Tibial nerve (tissue), 4 donors: ENCODE measurements at places on chromosomes 6 and 20.

- DNase-seq: no peak
Observed at GRCh38 chr6:90544741-90545140, 42.1 kb downstream of the MAP3K7 start.

DNA sequence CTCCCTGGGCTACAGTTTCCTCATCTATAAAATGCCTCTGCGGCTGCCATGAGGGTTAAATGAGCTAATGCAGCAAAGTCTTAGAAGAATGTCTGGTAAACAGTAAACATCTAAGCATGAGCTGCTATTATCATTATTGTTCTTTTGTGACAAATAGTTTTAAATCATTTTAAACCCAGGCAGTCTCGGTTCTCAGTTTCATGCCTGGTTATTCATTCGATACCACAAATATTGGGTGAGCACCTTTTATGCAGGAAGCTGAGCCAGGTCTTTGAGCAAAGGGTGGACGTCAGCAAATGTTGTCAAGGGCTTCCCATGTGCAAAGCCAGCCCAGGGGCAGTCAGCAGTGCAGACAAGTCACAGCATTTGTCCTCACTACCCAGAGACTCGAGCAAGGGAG lies 128.7 kb downstream of the NFATC2 start:
- no peak for DNase-seq

DNA sequence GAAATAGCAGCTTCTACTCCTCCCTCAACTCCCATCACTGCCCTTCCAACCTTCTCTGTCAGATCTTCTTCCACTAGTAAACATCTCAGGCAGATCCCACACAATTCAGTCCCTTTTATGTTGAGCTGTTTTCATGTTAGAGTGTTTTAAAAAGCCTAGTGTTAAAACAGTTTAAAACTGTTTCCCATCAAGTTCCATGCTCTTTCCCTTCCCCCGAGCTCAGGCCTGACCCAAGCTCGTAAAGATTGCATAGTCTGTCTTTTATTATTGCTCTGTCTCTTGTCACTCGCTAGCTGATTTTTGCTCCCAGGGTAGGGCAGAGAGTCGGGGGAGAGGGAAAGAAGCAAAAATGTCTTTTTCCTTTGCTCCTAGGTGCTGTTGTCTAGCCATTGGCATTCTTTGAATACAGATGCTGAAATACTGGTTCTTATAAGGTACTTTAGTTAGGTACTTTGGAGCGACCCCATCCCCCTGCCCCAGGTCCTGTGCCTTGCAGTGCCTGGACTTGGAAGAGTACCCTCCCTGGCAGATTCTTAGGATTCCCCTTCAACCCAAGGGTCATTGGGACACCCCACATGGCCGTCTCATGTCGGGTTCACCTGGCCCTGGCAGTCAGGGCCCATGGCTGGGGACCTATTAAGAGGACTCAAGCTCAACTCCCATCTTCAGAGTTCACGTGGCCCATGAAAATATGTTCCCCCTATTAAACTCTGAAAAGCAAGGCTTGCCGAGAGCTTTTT lies 101.2 kb upstream of the ARMC2 start:
- no peak for DNase-seq

GRCh38 chr20:45893831-45894230 lies 2.7 kb downstream of the CTSA start:
- no peak for DNase-seq

GRCh38 chr6:142631517-142632385 lies 313.2 kb downstream of the HIVEP2 start:
- no peak for DNase-seq

DNA sequence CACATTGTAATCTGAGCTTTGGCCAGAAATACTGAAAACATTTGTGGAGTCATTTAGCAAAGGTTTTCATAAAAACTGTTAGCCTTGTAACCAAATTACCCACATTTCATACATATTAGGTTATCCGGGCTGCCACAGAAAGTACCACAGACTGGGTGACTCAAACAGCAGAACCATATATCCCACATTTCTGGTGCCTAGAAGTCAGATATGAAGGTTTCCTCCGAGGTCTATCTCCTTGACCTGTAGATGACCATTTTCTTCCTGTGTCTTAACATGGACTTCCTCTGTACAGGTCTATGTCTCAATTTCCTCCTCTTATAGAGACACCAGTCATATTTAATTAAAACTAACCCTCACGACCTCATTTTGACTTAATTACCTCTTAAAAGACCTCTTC lies 49.5 kb upstream of the SMIM28 start:
- DNase-seq: no peak

DNA sequence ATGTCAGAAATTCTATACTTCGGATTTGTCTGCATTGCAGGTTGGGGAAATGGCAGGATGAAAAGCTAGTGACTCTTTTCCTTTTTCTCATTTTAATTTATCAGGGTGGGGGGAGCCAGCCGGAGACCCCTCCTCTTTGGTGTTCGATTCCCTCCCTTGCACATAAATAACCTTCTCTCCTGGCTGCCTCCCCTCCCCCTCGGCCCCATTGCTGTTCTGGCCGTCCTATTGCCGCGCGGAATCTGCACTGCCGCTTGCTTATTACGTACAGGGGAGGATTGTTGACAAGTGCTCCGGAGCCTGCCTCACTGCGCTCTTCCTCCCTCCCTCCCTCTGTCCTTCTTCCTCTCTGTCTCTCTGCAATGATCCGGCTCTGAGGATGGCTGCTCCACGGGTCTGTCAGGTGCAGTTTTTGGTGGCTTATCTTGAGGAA lies 154.7 kb downstream of the JARID2 start:
- DNase-seq: peak; percentile 43

GRCh38 chr20:34888468-34888867 lies 12.1 kb downstream of the ACSS2 start:
- no peak for DNase-seq

GRCh38 chr6:133683308-133683580 lies 205.7 kb upstream of the TCF21 start:
- DNase-seq: no peak

DNA sequence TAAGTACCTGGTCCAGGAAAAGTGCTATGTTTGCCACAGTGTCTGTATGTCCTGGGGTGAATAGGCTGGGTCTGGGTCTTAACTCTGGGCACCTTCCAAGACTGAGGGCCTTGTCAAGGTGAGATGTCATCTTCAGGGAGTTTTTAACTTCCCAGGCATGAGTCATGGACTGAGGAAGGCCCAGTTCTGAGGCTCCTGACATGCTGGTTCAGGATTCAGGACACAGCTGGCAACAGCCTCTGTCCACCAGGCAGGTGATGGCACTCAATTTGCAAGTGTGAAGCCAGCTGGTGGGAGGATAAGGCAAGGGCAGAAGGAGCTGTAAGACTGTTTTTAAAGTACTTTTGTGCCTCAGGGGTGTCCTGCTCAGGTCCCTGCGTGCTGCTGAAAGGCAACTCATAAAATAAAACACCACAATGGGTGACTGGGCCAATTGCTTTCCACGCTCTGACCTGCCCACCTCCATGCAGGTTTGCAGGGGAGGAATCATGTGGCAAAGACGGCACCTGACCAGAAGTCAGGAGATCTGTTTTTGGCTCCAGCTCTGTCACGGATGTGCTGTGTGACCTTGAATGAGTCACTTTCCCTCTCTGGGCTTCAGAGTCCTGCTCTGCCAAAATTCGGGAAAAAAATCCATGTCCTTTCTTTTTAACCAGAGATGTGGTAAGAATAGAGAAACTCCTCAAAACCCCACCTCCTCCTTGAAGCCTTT lies 4.9 kb upstream of the PACSIN1 start:
- DNase-seq: no peak

DNA sequence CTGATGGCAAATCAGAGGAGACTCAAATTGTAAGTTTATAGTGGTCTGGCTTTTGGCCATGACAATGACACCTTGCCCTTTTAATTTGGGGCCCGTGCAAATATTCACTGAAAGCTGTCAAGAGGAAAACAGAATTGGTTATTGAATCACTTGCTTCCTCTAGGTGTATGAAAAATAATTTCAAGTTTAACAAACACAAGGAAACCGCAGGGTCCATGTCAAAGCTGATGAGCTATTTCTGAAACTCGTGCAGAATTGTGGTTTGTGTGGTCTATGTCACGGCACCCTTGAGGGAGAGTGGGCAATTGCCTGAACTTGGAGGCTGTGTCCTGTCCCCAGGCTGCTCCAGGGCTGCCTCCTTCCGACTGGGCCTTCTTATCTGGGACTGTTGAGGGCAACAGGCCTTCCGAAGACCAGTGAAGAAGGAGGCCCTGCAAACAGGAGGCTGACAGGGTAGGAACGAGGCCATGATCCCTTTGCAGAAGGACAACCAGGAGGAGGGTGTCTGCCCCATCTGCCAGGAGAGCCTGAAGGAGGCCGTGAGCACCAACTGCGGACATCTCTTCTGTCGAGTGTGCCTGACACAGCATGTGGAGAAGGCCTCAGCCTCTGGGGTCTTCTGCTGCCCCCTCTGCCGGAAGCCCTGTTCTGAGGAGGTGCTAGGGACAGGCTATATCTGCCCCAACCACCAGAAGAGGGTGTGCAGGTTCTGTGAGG lies 788 bp downstream of the TRIM40 start:
- DNase-seq: no peak

DNA sequence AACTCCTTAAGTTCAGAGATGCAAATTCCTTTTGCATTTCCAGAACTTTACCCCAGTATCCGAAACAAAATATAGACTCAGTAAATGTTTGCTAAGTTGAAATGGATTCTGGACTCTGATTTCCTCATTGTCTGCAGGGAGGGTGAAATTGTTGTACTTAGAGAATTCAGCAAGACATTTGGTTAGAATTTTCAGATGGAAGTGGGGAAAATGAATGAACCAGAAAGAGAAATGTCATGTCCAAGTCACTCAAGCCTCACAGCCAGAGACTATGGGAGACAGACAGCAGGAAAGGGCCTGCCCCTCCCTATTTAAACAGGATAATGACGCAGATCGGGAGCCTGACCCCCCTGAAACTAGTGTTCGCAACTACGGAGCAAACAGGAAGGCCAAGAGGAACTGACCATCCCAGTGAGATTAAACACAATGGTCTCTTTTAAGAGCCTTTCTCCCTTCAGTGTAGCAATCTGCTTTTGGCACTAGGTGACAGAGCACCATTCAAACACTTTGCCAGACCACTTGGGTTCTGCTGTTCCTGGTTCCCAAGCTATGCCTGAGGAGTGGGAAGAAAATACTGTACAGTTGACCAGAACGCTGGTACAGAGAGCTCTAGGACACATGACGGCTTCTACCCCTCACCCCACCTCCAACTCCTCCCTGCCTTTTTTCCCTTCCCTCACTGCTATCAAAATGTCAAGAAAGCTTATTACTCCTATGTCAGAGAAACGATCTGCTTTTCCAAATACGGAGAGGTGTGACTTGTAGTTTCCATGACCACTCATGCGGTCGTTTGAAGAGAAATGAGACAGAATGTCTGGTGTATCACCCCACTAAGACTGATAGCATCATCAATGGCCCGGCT lies 13.7 kb downstream of the NEDD9 start:
- peak; percentile 65 for DNase-seq

DNA sequence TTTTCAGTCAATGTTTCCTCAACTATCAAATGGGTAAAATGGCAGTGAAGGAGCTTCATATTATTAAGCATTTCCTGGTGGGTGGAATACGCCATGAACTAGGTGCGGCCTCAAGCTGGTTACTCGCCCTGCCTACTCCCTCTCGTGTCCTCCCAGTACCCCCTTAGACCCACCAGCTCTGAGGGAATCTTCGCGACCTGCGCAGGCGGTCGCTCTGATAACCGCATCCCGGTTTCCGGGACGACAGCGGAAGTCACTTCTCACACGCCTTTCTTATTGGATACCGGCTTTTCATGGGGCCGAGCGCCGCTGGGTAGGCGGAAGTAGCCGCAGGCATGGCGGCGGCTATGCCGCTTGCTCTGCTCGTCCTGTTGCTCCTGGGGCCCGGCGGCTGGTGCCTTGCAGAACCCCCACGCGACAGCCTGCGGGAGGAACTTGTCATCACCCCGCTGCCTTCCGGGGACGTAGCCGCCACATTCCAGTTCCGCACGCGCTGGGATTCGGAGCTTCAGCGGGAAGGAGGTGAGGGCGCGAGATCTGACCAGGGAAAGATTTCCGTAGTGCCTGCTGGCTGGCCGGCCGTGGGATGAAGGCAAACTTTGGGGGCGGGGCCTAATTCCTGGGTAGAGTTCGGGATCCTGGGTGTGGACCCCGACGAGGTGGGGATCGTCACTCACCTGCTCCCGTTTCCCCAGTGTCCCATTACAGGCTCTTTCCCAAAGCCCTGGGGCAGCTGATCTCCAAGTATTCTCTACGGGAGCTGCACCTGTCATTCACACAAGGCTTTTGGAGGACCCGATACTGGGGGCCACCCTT lies at the start of gene PIGT:
Gene PIGT (plus strand): TSS at position 320 of the 816 bp plus-strand sequence. CDS start 16 bp downstream, at position 336.
- peak; percentile 72 for DNase-seq

- DNase-seq: peak; percentile 66
Observed at GRCh38 chr6:31541059-31541657, 645 bp downstream of the DDX39B start.

DNA sequence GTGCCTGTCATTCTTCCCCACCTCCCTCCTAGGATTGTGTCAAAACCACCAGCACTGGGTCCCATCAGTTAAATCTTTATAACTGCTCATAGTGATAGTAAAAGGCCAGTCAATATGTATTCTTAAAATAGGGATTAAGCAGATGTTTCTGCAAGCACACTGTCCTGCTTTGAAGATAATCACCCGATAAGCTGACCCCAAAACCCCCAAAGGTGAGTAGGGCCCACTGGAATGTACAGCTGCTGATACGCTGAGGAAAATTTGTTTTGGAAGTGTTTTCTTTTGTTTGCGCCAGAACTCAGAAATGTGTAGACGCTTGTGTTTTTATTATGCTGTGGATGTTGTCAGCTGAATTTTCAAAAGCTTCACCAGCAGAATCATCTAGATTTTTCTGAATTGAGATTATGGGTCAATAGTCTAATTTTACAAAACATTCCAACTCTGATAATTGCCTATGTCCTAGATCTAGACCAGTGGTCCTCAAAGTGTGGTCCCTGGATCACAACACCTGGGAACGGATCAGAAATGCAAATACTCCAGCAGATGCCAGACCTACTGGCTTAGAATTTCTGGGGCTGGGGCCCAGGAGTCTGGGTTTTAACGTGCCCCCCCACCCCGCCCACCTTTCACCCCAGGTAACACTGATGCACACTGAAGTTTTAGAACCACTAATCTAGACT lies 11.4 kb downstream of the BFSP1 start:
- DNase-seq: no peak

GRCh38 chr6:72975352-72975752 lies 249.9 kb downstream of the KHDC1L start:
- no peak for DNase-seq

GRCh38 chr6:6875818-6876470 lies 231.8 kb upstream of the RREB1 start:
- DNase-seq: no peak

DNA sequence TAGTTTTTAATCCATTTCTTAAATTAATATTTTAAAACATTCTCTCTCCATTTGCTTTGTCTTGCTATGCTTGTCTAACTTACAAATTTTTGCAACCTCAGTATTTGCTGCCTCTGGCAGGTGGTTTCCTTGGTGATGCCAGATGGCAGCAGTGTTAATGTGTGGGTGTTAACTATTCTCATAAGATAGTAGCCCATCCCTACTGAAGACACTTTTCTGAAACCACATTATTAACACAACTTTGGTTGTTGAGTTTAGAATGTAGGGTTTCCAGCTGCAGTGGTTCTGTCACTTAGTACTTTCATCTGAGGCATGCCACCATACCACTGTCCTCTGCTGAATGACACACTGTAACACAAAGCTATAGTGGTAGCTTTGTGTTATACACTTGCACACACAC lies 75.1 kb downstream of the MYO6 start:
- no peak for DNase-seq
